ENCODE measurements at places on chromosomes 12 and 14.

DNA sequence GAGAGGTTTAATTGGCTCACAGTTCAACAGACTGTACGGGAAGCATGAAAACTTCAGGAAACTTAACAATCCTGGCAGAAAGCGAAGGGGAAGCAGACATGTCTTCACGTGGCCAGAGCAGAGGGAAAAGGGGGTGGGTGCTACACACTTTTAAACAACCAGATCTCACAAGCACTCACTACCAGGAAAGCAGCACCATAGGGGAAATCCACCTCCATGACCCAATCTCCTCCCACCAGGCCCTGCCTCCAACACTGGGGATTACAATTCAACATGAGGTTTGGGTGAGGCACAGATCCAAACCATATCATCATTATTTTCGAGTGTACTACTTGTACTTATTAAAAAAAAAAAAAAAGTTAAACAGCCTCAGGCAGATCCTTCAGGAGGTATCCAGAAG is 29.9 kb downstream of the RXYLT1 start:
- no peak for DNase-seq

- DNase-seq, result no peak
Measured at GRCh38 chr12:131351319-131352028, 359.4 kb upstream of the SFSWAP start.

DNA sequence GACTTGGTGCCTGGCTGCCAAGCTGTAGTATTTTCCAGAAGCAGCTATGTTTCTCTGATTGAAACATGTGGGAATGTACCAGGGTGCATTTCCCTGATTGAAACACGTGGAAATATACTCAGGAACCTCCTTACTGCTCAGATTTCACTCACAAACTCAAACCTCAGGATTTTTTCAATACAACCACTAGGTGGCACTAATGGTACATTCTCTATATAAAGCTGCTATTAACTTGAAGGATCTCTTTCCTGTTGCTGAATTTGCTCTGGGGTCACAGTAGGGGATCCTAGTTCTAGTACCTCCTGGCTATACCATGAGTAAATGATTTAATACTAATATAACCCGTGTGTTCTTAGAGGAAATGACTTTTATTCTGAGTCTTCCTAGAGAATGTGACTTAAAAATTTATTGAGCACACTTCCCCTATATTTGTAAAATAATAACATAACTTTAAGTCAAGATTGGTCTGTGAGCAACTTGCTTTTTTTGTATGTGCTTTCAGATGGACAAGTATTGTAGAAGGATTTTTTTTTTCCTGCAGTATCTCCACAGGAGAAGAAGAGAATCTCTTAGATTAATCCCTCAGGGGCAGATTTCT is 173.8 kb upstream of the MIS18BP1 start:
- DNase-seq, result no peak

DNA sequence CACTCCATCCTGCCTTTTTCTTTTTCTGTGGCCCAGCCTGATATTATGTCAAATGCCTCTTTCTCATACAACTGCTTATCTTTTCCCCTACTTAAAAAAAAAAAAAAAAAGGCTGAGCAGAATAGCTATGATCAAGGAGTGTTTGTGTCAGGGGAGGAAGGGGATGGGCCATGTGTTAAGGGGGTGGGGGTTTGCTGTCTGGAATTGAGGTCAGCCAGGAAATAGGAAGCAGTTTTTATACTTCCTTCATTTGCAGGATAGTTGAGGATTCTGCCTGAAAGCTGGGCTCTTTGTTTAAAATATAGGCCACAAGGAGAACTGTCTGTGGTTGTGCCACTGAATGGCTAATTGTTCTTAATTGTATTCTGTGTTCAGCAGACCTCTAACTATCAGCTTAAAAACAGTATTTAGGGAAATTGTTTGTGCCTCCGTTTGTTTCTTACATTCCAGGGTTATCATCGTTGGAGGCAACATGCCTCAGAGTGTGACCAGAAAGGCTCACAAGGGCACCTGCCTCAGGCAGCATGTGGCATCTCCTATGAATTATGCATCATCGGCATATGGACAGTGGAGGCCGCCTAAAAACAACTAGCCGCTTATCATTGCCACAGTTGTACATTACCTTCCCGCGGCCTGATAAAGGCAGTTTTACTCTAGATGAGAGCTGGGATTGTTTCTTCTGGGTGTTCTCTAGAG is 96.0 kb downstream of the SRGAP1 start:
- DNase-seq, result no peak

GRCh38 chr12:48994224-48995085 is 4.7 kb downstream of the DDN start:
- DNase-seq, result no peak

DNA sequence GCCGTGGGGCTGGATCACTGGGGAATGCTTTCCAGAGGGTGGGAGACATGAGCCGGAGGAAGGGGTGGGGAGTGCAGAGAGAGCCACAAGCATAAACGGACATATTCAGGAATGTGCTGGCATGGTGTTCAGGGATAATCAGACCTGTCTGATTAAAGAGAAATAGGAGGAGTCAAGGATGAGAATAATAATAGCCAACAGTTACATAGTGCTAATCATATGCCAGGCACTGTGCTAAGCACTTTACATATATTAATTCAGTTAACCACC is 43.7 kb downstream of the LTBP2 start:
- DNase-seq, result no peak

DNA sequence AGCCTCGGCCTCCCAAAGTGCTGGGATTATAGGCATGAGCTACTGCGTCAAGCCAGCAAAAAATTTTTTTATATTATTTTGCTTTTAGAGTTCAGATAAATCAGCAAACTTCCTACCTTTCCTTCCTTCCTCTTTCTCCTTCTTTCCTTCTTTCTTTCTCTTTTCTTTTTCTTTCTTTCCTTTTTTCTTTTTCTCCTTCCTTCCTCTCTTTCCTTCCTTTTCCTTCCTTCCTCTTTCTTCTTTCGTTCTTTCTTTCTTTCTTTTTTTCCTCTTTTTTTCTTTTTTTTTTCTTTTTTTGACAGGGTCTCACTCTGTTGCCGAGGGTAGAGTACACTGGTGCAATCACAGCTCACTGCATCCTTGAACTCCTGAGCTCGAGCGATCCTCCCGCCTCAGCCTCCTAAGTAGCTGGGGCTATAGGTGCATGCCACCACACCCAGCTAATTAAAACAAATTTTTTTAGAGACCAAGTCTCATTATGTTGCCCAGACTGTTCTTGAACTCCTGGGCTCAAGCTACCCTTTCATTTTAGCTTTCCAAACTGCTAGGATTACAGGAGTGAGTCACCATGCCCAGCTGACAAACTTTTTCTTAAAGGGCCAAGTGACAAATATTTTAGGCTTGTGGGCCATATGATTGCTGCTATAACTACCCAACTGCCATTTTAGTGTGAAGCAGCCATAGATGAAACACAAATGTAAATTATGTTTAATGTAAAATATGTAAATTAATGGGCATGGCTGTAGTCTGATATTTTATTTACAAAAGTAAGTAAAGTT is 7.1 kb upstream of the WASHC4 start:
- DNase-seq, result no peak

- no peak for DNase-seq
Measured at GRCh38 chr14:35821564-35822411, 4.3 kb upstream of the BRMS1L start.

DNA sequence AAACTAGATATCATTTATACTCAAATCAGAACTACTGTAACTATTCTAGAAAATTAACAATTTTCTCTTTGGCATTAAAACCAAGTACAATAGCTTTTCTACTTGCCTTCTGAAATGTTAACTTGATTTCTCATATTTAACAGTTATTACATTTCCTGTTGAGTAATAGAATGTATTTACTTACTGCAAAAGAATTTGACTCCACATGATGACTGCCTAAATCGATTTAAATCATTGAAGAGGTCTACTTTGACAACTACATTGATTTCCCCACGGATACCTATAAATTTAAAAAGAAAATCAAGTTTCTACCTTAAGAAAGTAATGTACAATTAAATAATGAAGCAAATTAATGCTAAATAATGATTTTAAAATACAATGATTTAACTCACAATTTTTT is 18.9 kb downstream of the C2CD5 start:
- DNase-seq, result no peak

GRCh38 chr14:99100497-99101270 is 171.3 kb downstream of the BCL11B start:
- DNase-seq, result no peak

- no peak for DNase-seq
Measured at GRCh38 chr12:19288603-19289244, 150.6 kb upstream of the AEBP2 start.

GRCh38 chr12:45458854-45459807 is 243.2 kb downstream of the ANO6 start:
- DNase-seq, result no peak

- DNase-seq, result no peak
Measured at GRCh38 chr14:59394268-59394667, 70.9 kb downstream of the GPR135 start.

DNA sequence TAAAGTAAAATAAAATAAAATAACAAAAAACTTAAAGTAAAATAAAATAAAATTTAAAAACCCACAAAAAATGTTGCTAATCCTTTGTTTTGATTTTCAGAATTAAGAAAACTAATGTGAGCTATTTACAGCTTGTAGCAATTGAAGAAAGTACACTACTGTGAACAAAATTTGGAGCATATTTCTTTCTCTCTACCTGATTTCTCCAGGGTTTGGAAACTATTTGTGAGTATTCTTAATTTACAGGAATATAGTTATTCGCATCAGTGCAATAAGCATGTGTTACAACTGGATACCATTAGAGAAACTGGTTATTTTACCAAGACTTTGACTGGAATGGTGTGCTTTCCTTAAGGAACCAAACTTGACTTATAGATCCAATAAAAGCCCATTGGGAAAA is 86.1 kb upstream of the CNOT2 start:
- DNase-seq, result no peak

- no peak for DNase-seq
Measured at GRCh38 chr12:30257618-30258017, 438.1 kb downstream of the IPO8 start.

DNA sequence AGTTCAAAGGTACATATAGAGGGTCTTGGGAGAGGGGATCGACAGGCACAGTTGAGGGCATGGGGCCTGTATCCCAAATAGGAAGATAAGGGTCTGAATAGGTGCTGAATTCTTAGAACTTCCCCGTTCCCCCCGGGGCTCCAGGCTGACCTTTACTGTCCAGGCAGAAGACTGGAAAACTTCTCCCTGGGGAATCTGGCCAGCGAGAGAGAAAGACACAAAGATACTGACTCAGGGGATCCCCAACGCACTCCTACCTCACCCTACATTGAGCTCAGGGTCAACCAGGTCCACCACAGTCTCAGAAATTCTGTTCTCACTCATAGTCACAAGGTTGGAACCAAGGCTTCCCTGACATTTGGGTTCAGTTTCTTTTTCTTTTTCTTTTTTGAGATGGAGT is 46.2 kb downstream of the ACACB start:
- no peak for DNase-seq

DNA sequence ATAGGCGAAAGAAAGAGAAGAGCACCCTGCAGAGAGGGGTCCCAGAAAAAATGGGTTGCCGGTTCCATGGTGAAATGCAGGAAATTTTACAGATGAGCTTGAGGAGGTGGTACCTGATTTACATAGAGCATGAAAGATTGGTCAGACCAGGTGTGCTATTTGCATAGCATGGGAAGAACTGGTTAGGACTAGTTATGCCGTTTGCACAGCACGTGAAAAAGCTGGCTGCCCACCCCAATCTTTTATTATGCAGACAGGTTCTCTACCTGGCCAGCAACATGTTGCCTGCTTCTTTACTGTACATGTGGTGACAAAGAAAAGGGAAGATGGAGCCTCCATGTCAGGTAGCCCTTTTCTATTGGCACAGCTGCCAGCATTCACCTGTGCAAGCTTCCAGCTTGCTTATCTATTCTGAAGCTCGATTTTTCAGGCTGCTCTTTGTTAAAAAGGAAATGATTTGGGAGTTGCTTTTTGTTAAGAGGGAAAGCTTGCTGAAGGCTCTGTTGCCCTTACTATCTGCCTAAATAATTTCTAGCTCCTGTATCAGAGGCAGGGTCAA is 62.9 kb upstream of the ELK3 start:
- DNase-seq, result no peak

DNA sequence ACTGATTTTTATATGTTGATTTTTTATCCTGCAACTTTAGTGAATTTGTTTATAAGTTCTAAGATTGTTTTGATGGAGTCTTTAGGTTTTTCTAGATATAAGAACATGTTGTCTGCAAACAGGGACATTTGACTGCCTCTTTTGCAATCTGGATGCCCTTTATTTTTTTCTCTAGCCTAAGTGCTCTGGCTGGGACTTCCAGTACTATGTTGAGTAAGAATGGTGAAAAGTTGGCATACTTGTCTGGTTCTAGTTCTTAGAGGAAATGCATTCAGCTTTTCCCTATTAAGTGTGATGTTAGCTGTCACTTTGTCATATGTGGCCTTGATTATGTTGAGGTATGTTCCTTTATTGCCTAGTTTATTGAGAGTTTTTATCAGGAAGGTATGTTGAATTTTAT is 68.1 kb downstream of the ERC1 start:
- no peak for DNase-seq

DNA sequence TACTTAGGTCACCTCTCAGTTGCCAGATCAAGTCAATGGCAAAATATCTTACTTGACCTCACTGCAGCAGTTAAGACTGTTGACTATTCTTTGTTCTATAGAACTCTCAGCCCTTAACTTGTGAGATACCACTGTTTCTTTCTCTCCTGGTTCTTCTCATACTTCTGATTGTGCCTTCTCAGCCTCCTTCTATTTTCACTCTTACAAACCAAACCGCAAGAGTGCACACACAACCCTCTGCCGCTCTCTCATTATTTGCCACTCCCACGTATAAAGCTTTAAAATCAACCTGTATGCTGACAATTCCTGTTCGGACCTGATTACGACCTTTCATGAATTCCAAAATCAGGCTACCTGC is 4.5 kb downstream of the E2F7 start:
- DNase-seq, result no peak

GRCh38 chr12:52686063-52686462 is 5.9 kb upstream of the KRT1 start:
- DNase-seq, result no peak

- no peak for DNase-seq
Measured at GRCh38 chr12:3389986-3390385, 101.0 kb upstream of the PRMT8 start.

- DNase-seq, result no peak
Measured at GRCh38 chr12:7638064-7638759, 27.5 kb downstream of the APOBEC1 start.

GRCh38 chr12:29242921-29243431 is 93.9 kb downstream of the FAR2 start:
- no peak for DNase-seq

GRCh38 chr14:101336183-101336582 is 225.1 kb upstream of the DIO3 start:
- DNase-seq, result no peak

- no peak for DNase-seq
Measured at GRCh38 chr12:55899082-55899481, 28.6 kb downstream of the PYM1 start.

DNA sequence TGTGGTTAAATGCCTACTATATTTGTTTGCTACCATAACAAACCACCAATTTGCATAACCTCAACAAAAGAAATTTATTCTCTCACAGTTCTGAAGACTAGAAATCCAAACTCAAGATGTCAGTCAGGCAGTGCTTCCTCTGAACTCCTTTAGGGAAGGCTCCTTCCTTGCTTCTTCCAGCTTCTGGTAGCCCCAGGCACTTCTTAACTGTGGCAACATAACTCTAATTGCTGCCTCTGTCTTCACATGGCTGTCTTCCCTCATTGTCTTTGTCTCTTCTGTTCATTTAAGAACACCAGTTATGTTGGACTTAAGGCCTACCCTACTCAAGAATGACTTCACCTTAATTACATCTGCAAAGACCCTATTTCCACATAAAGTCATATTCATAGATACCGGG is 206.9 kb downstream of the SYT1 start:
- DNase-seq, result no peak

Data from right atrium auricular region (tissue), 2 donors.